ENCODE measurements at places on chromosomes 4 and X.

DNA sequence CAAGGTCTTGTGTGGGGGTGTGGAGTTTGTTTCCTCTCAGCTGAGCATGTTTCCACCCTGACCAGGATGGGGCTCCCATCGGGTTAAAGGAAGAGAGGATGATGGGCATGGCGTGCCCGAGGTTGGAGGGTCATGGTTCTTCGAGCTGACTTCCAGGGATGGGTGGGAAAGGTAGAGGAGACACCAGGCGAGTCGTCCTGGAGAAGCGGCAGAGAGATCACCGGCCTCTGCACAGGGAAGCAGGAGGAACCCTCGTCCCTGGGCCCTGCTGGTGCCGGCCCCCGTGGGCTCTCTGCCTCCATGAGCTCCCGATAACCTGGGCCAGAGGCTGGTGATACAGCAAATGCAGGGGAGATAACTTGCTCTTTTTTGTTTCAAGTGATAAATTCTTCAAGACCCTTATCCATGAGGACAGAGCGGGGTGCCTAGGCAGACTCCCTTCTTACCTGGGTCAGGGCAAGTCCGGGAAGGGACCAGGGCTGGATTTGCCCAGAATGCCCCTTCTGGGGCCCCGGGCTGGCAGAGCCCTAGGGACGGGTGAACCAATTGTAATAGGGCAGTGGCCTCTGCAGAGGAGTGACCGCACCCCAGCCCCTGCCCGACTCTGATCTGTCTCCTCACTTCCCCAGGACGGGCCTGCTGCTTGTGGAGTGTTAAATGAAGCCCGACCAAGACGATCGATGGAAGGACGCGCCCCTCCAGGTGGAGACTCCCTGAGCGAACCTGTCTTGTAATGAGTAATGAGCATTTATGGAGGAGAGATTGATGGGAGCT, 63.0 kb downstream of the CPZ start:
- DNase-seq = no peak

DNA sequence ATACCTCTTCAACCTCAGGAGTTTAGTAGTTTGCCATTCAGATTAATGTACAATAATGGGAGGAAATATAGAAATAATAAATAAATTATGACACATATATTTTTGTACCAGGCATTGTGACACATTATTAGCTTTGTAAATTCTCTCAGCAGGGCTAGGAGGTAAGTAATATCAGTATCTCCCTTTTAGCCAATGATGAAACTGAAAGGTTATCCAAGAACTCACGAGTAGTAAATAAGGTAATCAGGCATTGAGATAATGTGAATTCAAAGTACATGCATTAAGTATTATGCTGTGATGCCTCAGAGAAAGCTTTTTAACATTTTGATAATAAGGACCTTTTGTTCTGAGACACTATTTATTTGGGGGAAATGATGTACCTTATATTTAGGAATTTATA, 5.3 kb upstream of the ARAP2 start:
- DNase-seq = no peak

DNA sequence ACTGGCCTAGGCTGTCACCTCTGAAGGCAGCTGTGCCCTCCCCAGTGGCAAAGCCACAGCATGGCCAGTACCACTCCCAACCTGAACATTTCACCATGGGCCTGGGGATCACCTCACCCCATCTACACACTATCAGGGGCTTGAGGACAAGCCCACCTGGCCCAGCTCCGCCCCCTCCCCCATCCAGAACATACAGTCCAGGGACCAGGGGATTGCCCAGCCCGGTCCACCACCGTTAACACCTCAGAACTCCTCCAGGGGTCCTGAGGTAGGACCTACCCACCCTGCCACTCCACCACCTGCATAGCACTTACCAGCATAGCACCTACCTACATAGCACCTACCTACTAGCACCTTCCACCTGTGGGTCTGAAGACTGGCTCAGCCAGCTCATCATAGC, 179.8 kb downstream of the EDA start:
- no peak for DNase-seq

- DNase-seq = no peak
Observed at GRCh38 chr4:108693211-108693610, 42.8 kb downstream of the OSTC start.

DNA sequence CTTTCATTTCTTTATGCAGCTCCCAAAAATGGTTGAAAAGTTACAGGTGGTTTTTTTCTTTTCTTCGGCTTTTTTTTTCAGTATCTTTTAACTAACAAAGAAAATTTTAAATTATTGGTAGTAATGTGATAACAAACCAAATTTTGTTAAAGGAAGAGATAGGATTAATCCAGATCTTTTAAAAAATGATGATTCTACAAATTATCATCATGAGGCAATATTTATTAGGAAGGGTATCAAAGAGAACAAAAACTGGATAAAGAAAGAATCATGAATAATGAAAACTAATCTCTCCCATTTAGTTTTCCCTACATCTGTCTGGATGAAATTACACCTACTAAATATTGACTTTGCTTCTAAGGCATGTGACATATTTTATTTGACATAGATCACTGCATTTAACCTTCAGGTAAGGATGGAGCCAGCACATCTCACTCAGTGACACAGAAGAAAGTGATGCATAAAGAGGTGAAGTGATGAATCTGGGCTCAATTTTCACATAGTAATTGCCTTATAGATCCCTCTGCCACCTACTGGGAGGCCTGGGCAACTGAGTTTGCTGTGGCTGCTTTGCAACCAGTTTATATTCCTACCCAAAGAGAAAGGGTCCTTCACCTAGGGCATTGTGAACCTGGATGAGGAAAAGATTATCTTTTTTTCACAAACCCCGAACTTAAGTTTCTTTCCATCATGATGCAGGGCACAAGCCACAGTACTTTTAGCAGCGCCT, 155.6 kb downstream of the HNRNPD start:
- no peak for DNase-seq
